Non-pigmented ciliary epithelial cell (primary cell): ENCODE measurements at places on chromosomes 3 and 15.

- no peak for DNase-seq
Measured at GRCh38 chr3:127764301-127764700, 58.0 kb downstream of the MGLL start.

- no peak for DNase-seq
Measured at GRCh38 chr3:99175276-99175812, 273.8 kb upstream of the DCBLD2 start.

DNA sequence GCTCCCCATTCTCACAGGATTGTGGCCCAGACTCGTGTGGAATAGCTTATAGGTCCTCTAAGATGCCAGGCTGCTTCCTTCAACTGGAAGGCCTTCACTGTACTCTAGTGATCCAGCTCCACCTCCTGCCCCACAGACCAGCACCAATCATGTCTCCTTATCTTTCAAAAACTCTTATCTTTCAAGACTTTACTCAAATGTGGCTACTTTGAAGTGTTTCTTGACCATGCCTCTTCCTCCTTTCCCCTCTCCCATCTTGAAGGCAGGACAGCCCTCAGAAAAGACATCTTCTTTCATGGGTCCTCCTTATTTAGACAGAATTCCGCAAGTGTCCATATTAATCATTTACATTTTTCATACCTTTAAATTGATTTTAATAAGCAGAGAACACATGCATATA is 142.3 kb downstream of the CHST2 start:
- DNase-seq: no peak

DNA sequence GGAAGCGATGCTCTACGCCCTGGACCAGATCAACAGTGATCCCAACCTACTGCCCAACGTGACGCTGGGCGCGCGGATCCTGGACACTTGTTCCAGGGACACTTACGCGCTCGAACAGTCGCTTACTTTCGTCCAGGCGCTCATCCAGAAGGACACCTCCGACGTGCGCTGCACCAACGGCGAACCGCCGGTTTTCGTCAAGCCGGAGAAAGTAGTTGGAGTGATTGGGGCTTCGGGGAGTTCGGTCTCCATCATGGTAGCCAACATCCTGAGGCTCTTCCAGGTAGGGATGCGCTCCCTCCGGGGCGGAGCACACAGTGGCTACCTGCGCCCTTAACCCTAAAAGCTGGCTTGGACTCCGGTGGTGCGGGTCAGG is 698 bp downstream of the GRM7 start:
- DNase-seq: no peak

DNA sequence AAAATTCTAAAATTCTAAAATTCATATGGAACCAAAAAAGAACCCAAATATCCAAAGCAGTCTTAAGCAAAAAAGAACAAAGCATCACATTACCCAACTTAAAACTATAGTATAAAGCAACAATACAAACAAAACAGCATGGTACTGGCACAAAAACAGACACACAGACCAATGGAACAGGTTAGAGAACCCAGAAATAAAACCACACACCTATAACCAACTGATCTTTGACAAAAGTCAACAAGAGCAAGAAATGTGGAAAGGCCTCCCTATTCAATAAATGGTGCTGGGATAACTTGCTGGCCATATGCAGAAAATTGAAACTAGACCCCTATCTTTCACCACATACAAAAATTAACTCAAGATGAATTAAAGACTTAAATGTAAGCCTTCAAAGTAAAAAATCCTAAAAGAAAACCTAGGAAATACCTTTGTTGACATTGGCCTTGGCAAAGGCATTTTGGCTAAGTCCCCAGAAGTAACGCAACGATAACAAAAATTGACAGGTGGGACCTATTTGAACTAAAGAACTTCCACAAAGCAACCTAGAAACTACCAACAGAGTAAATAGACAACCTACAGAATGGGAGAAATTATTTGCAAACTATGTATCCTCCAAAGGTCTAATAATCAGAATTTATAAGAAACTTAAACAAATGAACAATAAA is 56.9 kb downstream of the TTBK2 start:
- DNase-seq: no peak

- no peak for DNase-seq
Measured at GRCh38 chr3:24006-24405, 172.6 kb upstream of the CHL1 start.
